ENCODE measurements at places on chromosomes 13 and 19. TPM values are rescaled to one million over a fixed set of nuclear protein-coding genes. Genes with fewer than 3 reads are reported as not detected.

The ZNF471 gene
- 0.05 TPM for total RNA-seq

The SYNGR4 gene
- total RNA-seq: not detected

The ZNF491 gene
- total RNA-seq: 0.67 TPM

The ITPKC gene
- 8.4 TPM for total RNA-seq

The GRK1 gene
- 0.11 TPM for total RNA-seq

The EHD2 gene
- 1.4 TPM for total RNA-seq

The IGFL1 gene
- not detected for total RNA-seq

The WDR62 gene
- total RNA-seq: 22.5 TPM

The URAD gene
- total RNA-seq: not detected

The MAU2 gene
- 60.3 TPM for total RNA-seq

The VSTM1 gene
- total RNA-seq: not detected

The DACT3 gene
- total RNA-seq: 6.1 TPM

The HPN gene
- total RNA-seq: 0.11 TPM

The WDR87 gene
- total RNA-seq: not detected

The PRRG2 gene
- total RNA-seq: 0.83 TPM

The TMEM190 gene
- not detected for total RNA-seq

The SIGLEC14 gene
- not detected for total RNA-seq

The GSX1 gene
- not detected for total RNA-seq

The MAP4K1 gene
- 181 TPM for total RNA-seq

The CLEC4M gene
- total RNA-seq: not detected

The PAF1 gene
- total RNA-seq: 49.5 TPM

The DBP gene
- 7.3 TPM for total RNA-seq

The COMP gene
- total RNA-seq: not detected

The ERICH6B gene
- total RNA-seq: not detected

The IL4I1 gene
- total RNA-seq: 42.3 TPM

The ZNF578 gene
- total RNA-seq: 0.21 TPM

The TEX101 gene
- not detected for total RNA-seq

The ZIC2 gene
- not detected for total RNA-seq

The DIRAS1 gene
- total RNA-seq: 0.28 TPM

The NKG7 gene
- 332 TPM for total RNA-seq

The ZNF416 gene
- 2.9 TPM for total RNA-seq

The RGCC gene
- total RNA-seq: 79.3 TPM

The TICAM1 gene
- 28.1 TPM for total RNA-seq

The ZNF808 gene
- 22.6 TPM for total RNA-seq

The FGF21 gene
- not detected for total RNA-seq

The TRIP10 gene
- 64.7 TPM for total RNA-seq

The DAND5 gene
- total RNA-seq: not detected

The ZNF93 gene
- 7.1 TPM for total RNA-seq

The PLPPR3 gene
- total RNA-seq: not detected

The COL4A2 gene
- total RNA-seq: not detected

The ZNF675 gene
- 17.1 TPM for total RNA-seq

The ZNF541 gene
- 0.09 TPM for total RNA-seq

The C1QTNF9B gene
- total RNA-seq: not detected

The SLC46A3 gene
- total RNA-seq: 3.1 TPM

The ZNF320 gene
- total RNA-seq: 9.1 TPM

The KIR3DL2 gene
- total RNA-seq: 0.64 TPM

The ARHGAP45 gene
- 158 TPM for total RNA-seq

The SHANK1 gene
- not detected for total RNA-seq

Measured in activated T-helper 2 cell treated with anti-CD3 and anti-CD28 coated beads, Interferon-gamma antibody, Interleukin-2, Interleukin-4, amounts not matched to agents 10 μg/mL and 5 μg/mL and 100 μg/mL, durations not matched to agents 14 hours and 24 hours and 36 hours (primary cell).